ENCODE measurements at places on chromosomes 12 and 14.
A peak's percentile ranks its signal among the peaks of the same experiment; 100 is the strongest.

GRCh38 chr14:93834699-93835371 is 46.5 kb upstream of the PRIMA1 start:
- DNase-seq, result no peak

DNA sequence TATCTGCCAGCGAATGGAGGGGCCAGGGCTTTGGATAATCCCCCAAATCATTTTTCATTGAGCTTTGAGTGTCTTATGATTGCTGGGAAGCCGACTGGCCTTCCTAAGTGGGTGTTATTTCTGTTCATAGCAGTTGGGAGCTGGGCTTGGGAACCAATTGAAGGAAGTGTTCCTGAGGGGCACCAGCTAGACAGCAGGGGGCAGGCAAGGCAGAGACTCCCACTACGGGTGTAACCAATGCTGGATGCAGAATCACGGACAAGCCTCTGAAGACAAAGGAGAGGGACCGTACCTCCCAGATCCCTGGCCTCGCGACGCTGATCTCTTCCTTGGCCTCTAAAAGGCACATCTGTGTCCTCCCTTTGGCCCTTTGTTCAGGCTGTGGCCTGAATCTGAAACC is 149.0 kb upstream of the PRMT8 start:
- peak; percentile 93 for DNase-seq

DNA sequence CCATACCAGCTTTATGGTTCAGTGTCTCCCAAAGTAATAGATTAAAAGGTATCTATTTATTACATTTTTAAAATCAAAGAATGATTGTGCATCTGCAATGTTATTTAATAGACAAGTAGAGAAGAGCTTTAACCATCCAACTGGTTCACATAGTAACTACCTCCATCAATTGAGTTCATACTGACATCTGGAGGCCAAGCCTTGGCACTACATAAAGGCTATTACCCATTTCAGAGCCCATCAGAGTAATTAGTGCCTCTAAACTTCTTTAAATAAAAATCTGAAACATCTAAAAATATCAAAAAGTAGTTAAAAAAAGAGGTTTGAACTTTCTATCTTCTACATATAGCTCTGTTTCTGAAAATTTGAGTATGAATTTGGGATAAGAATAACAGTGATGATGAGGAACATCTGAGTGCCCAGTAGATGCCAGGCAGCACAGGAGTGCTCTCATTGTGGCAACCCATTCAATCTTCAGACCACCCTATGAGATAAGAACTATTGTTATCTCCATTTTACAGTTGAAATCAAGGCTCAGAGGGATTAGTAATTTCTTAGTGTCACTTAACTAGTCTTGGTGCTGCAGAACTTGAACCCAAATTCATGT is 132.9 kb upstream of the DAAM1 start:
- DNase-seq, result peak; percentile 50

GRCh38 chr14:33510991-33511390 is 439.9 kb downstream of the EGLN3 start:
- DNase-seq, result no peak

DNA sequence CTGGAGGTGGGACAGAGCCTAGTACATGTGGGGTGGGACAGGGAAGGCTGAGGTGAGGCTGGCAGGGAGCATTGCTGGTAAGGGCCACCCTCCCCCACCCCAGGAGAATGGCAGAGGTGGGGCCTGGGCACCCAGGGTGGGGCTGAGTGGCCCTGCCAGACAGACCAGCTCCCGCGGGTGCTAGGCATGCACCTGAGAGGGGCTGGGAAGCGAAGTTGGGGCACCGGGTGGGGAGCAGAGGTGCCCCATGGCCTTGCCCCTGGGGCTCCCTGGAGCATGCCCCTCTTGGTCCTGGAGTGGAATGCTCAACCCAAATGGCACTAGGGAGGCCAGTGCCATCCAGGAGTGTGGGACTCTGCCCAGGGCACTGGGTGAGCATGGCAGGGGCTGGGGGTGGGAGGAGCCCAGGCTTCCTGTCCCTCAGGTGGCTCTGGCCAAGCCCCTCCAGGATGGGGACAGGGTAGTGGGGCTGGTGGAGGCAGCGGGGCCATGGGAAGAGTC is 1.3 kb downstream of the TNFAIP2 start:
- no peak for DNase-seq

DNA sequence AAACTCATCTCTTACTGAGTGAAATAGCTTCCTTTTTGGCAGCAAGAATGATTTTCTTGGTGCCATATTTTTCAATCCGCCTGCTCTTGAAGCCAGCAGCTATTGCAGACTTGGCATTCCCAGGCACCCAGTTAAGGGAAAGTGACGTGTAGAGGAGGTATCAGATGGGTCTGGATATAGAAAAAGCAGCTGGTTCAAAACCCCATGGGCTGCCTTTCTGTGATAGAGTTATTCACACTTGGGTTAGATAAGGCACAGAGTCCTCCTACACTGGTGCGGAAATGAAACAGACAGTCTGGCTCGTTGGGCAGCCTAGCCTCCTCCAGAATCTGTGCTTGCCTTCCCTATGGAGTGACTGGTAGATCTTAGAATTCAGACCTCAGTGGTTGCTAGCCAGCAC is 62.2 kb downstream of the PTPN11 start:
- DNase-seq, result no peak

DNA sequence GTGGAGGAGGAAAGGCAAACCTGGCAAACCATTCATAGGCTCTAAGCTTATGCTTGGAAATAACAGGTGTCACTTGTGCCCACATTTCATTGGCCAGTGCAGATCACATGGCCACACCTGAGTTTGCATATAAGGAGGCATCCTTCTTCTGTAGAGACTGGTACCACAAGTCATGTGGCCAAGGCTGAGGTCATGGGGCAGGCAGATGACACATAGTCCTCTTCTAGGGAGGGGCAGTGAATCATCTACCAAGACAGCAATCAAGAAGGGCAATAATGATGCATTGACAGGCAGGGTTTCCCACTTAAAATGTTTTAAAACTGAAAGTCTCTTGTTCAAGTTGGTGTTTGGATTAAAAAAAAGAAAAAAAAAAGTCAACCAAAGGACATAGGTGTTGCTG is 77.3 kb downstream of the DAAM1 start:
- DNase-seq, result no peak

DNA sequence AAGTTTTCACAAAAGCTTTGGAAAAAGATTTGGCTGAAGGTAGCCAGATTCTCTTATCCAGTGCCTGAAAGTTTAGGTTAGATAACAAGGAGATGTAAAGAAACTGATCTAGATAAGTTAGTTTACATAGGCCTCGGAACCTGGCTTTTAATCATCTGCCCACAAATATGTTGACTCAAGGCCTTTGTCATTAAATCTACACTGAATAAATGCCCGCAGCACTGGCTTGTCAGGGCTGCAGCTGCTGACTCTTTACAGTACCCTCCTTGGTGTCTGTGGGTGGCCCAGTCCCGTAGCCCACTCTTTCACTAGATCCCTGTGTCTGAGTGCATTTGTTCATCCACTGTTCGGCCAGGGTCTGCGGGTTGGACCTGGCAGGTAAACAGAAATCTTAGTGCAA is 58.0 kb downstream of the TMEM116 start:
- no peak for DNase-seq

DNA sequence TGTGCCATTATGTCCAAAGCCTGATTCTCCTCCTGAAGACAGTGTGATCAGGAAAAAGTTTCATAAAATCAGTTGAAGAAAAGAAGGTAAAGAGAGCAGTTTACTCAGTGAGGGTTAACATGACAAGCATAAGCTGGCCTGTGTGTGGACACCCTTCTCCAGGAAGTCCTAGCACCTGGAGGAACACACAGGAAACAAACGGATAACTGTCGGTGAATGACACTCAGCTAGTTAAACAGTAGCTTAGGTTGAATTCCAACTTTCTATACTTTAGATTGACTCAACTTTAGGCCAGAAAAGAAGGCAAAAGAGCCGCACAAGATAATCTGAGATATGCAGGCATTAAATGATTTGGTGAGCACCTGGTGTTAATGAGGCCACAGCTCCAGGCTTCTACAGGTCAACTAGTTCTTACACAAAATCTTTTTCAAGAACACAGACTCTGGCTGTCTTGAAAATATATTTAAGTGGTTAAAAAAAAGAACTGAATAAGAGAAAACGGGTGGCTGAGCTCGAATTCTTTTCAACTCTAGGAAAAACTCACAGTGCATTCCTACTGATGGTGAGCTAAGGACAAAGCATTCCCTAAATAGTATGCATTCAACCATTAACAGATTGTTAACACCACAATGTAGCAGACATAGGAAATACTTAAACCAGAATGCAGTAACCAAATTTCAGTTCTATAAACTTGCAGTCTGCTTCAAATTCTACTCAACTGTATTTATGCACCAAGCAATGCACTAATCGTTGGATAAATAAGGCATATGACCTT is 56.9 kb upstream of the TSPAN8 start:
- DNase-seq, result no peak

DNA sequence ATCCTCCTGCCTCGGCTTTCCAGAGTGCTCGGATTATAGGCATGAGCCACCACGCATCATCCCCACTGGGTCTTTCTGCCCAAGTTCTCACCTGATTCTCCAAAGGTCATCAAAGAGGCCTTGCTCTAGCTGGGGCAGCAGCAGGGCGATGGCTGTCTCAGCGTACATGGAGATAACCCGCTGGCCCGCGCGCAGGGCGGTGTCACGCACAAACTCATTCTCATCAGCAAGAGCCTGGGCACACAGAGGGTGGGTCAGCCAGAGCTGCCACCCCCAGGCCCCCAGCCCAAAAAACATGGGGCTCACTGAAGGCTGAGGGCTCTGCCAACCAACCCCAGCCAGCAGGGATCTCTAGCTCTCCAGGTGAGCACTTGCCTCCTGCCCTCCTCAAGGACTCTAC is 27.7 kb upstream of the RAB35 start:
- no peak for DNase-seq

DNA sequence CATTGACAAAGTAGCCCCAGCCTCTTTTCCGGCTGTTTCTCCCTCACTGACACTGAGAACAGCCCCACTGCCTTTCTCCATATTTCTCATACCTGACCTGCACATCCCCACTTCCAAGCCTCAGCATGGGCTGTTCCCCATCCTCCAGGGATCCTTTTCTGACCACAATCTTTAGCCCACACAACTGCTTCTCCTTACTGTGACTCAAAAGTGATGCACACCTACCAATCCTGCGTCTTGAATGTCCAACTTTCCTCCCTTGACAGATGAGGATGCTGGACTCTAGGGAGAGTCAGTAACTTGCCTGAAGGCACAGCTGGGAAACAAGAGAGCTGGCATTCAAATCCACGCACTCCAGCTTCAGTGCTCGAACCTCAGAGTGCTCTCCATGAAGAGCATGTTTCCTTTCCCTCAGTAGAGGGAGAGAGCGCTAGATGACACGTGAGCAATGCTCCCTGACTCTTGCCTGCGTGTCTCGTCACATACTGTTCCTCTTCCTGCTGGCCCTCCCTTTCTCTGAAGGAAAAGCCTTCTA is 75.6 kb downstream of the NTF3 start:
- DNase-seq, result no peak

DNA sequence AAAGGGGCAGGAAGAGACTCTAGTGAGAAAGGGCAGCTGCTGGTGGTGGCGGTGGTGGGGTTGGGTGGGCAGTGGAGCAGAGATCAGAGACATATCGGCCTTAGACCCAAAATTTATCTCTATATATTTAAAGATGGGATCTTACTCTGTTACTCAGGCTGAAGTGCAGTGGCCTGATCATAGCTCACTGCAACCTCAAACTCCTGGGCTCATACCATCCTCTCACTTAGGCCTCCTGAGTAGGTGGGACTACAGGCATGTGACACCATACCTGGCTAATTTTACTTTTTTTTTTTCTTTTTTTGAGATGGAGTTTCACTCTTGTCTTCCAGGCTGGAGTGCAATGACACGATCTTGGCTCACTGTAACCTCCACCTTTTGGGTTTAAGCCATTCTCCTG is 18.6 kb upstream of the ITGA5 start:
- no peak for DNase-seq

DNA sequence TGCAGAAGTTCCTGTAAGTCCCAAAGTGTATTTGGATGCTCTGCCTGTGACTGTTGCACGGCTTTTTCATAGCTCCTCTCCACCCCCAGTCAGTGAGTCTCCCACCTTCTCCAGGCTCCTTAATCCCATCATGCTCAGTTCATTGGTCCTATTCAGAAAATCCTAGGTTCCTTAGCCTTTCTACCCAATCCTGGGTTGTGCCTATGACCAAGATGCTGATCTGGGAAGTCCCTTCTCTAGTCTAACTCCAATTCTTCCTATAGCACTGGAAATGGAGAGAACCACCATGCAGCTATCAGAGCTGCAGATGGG is 7.7 kb downstream of the CISTR start:
- DNase-seq, result no peak

- no peak for DNase-seq
These were observed 16.4 kb upstream of the ARID4A start for GRCh38 chr14:58281969-58282368.

GRCh38 chr12:16350682-16351081 is 3.2 kb downstream of the MGST1 start:
- DNase-seq, result no peak

- DNase-seq, result no peak
These were observed 64.9 kb upstream of the FZD10 start for GRCh38 chr12:130097342-130097741.

- DNase-seq, result no peak
These were observed 22.3 kb downstream of the HDAC7 start for GRCh38 chr12:47797441-47797840.

- no peak for DNase-seq
These were observed 154.4 kb upstream of the PDE3A start for GRCh38 chr12:20213723-20214625.

GRCh38 chr12:70733385-70733784 is 96.2 kb upstream of the PTPRB start:
- DNase-seq, result peak; percentile 64

- DNase-seq, result no peak
These were observed 49.5 kb upstream of the GNPNAT1 start for GRCh38 chr14:52840877-52841276.

DNA sequence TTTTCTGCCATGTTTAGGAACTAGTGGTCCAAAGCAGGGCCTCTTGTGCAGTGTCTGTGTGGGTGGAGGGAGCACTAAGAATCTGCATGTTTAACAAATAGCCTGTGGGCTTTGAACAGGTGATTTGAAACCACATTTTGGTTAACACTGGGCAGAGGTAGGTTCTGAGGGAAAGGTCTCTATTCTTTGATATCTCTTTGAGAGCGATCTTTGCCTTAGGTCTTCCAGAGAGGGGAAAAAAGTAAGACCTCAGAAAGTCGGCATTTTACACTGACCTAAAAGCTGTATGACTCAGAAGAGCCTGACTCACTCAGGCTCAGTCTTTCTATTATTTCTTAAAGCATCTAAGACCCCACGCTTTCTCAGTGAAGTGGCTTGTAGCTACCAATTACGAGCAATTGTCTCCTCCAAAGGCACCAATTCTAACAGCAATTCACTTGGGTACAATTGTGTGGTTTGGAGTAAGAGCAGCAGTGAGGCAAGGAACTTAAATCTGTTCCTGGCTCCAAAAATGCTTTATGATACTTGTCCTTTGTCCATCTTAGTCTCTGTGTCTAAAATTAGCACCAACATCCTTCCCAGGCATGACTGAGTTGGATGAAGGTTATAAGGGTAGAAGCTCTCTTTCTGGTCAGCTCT is 8.8 kb downstream of the EIF2B2 start:
- DNase-seq, result no peak
